Right hindlimb (tissue), 1 donor: ENCODE measurements at places on chromosomes 2 and 18.

- DNase-seq, result no peak
Measured at GRCh38 chr18:12637393-12637792, 20.5 kb downstream of the SPIRE1 start.

DNA sequence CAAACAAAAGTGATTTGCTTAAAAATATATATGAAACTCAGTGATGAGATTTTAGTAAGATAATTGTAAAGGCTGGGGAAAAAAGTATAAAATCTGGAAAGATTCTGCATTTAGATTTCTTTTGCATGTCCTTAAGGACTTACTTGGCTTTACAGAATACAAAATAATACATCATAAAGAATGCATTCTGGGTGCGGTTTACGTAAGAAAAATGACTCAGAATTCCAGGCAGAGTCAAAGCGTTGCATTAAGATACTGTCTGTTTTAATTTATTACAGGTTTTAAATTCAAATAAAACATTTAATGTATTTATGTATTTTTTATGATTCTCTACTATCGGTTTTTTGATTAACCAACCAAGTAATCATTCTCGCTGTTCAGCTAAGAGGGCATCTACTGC is 178.0 kb downstream of the SH3BP4 start:
- no peak for DNase-seq

- DNase-seq, result no peak
Measured at GRCh38 chr2:214066862-214067261, 344.0 kb upstream of the VWC2L start.

- no peak for DNase-seq
Measured at GRCh38 chr2:26191316-26192159, 18.6 kb downstream of the GAREM2 start.

- no peak for DNase-seq
Measured at GRCh38 chr2:238857959-238858358, 10.1 kb downstream of the TWIST2 start.

- DNase-seq, result no peak
Measured at GRCh38 chr2:102190430-102191107, 3.7 kb downstream of the IL1RL2 start.

DNA sequence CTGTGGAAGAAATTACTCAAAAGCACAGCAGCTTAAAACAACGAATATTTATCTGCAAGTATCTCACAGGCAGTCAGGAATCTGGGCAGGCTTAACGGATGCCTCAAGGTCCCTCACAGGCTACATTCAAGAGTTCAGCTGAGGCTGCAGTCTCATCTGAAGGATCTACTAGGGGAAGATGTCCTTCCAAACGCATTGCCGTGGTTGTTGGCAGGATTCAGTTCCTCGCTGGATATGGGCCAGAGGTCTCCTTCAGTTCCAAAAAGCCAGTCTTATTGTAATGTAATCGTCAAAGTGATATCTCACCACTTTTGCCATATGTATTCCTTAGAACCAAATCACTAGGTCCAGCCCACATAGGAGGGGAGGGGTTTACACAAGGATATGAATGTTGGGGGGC is 98.2 kb upstream of the EPAS1 start:
- DNase-seq, result no peak

DNA sequence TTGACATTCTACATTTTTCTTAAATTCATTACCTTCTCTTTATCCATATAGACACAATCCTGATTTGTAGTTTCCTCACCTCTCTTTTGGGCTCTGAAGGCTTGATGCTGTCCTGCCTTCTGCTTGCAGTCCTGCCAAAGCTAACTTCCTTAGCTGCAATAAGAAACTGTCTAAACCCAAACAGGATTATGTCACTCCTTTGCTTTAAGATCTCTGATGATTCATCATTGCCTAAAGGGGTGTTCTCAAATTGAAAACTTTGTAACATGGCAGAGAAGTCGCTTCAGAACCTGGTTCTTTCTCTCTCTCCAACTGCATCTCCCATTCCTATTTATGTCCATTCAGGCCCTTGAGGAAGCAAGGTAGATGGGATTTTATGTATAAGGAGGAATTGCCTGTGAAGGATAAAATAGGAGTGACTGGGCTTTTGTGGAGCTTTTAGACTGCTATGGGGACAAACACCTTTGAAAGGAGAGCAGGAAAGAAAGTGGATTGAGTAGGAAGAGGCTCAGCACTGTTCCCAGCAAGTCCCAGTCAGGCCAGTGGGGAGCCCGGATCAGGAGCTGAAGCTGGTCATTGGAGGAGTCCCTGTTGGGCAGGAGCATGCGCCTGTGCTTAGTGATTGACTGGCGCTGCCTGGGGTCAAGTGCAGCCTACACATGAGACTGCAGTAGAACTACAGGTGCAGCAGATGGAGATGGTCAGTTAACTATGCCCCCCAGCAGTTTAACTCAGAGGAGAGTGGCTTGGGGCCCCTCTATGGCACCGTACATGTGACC is 390.6 kb downstream of the CTNNA2 start:
- DNase-seq, result no peak

DNA sequence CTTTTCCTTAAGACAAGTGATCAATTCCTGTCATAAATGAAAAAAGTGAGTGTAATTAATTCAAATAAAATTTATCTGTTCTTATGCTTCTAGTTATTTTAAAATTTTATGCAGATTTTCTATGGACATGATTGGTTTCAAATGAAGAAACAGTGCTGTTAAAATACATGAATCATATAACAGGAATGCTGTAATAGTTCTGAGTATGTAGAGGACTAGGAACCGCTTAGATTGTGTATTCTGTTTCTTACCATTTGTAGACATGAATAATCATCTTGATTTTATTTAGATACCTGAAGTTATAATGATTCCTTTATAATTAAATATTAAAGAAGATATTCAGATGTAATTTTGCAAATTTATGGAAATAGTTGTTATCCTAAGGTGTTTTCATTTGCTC is 3.5 kb downstream of the ACTR2 start:
- DNase-seq, result no peak

- no peak for DNase-seq
Measured at GRCh38 chr18:3814816-3815215, 364.8 kb downstream of the TGIF1 start.

DNA sequence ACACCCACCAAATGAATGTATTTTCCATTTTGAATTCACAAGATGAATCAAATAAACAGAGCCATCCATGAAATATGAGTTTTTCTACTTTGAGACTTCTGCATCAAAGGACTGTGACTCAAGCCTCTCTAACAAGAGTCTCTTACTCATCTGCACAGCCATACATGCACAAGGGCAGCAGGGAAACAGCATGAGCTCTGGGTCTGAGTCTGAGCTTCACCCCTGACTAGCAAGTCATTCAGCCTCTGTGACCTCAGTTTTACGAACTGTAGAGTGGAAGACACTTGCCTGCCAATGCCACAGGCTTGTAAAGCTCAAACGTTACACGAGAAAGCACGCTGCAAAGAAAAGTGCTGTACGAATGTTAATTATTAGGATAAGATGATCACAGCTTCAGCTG is 42.9 kb downstream of the MREG start:
- no peak for DNase-seq

- no peak for DNase-seq
Measured at GRCh38 chr18:58618822-58619595, 9.9 kb downstream of the ALPK2 start.

DNA sequence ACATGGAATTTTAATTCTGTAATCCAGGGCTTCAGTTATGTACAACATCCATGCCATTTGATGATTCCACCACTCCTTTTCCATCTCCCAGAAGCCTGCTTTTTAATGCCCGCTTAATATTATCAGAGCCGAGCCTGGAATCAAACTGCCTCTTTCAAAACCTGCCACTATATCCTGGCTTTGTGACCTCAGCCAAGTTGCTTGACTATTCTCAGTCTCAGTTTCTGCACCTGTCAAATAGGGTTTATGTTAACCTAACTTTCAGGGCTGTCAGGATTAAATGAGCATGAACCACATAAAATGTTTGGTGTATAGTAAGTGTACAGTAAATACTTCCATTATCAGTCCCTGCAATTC is 108.7 kb downstream of the XRCC5 start:
- no peak for DNase-seq

DNA sequence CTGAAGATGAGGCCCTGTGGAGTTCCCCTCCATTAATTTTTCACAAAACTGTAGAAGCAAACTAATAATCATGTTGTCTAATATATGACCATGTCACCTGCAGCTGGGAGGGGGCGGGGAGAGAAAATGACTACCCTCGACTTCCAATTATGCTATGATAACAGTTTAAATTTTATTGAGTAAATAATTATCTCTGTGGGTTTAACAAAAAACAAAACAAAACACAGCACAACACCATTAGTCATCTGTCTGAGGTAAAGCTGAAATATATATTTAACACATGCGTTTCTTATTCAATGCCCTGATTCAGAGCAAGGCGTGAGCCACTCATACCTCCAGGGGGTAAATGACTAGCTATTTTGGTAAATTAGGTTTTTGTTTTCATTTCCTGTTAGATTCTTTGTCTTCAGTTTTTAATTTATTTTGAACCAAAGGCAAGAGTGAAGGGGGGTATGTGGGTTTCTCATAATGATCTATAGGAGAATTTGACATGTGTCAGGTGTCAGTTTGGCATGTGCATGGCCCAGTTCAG is 77.4 kb upstream of the ZCCHC2 start:
- DNase-seq, result no peak

DNA sequence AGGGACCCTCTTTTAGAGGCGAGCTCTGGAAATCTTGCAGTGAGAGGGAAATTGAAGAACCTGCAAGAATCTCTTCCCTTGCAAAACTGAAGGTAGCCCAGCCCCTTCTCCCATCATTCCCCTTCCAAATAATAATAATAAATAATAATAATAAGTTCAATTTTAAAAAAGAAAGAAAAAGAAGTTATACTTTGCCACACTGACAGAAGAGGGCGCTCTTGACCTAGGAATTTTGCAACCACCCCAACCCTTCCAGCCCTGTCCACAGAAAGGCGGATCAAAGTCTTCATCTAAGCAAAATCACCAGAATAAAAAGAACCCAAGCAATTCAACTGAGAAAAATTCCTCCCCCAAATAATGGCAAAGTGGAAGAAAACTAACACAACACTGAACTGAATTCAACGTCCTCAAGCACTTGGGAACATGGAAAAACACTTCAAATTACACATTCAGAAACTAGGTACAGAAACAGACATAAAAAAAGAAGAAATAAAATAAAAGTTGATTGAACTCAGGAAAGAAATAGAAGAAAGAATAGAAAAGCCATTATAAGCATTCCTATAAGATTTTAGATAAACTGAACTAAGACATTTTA is 98.9 kb upstream of the GLS start:
- DNase-seq, result peak; percentile 43

- DNase-seq, result peak; percentile 55
Measured at GRCh38 chr2:171316220-171316619, 117.6 kb downstream of the METTL8 start.

DNA sequence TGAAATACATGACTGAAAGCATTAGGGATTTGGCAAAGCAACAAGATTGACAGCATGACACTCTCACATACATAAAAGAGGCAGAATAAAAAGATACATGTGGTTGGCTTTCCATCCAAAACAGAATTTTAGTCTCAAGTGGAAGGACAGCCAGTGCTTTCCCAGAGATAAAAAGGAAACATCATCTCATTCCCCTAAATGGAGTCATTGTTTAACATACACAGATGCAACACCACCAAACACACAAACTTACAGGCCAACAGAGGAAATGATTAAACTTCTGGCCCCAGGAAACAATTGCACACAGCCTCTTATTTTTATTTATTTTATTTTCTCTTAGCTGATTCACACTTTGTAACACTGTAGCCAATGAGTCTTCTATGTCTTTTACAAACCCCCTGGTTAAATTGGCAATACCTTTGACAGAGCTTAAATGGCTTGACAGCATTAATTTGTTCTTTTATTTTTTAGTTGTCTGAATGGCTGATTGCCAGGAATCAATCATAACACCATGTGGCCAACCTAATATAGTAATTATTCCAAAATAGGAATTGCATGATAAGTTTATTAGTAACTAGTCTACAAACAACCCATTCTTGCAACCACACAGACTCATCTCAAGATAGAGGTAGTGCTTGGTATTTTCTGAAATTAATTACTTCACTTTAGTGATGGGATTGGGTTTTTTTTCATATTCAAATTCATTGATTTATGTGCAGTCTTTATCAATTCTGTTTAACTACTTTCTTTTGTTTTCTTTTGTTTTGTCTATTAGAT is 190.5 kb downstream of the RND3 start:
- DNase-seq, result peak; percentile 24

- DNase-seq, result no peak
Measured at GRCh38 chr18:49177071-49177470, 226.3 kb upstream of the SMAD7 start.

- no peak for DNase-seq
Measured at GRCh38 chr18:41320100-41320499, 634.9 kb upstream of the PIK3C3 start.

DNA sequence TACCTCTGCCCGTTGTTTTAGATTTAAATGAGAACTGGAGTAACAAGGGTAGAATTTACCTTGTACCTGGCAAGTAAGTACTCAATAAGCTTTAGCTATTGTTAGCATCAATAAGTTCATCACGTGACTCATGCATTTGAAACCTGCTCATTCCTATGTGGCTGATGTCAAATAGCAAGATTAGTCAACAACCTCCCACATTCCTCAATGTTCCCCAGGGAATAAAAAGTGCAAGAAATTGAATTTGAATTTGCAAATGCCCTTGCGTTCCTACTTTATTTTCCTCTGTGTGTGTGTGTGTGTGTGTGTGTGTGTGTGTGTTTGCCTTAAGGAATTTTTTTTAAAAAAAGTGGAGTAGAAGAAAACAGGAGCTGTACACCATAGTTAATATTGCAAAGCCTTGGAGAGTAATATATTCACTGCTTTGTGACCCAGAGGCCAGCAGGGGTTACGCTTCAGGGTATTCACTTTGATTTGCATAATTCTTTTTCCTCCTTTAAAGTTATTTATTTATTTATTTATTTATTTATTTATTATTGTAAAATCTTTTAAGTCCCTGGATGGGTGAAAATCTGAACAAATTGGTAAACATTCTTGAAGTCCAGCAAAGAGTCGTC is 43.9 kb upstream of the DNAH7 start:
- no peak for DNase-seq

- no peak for DNase-seq
Measured at GRCh38 chr2:137221797-137222492, 456.6 kb downstream of the THSD7B start.

DNA sequence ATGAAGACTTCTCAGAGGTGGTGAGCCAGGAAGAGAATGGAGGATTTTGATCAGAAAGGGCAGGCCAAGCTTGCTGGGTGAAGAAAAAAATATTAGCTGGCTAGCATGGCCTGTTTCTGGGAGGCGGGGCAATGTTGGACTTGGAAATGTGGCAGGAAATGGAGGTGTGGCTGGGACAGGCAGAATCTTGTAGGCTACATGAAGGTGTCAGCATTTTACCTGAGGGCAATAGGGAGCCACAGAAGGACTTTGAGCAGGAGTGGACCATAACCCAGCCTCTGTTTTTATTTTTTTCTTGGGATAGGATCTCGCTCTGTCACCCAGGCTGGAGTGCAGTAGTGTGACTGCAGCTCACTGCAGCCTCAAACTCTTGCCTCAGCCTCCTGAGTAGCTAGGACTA is 31.7 kb downstream of the EMX1 start:
- DNase-seq, result no peak

- DNase-seq, result peak; percentile 80
Measured at GRCh38 chr2:173963323-173963816, 1.8 kb downstream of the SP3 start.
